ENCODE measurements at places on chromosomes 7 and 10. TPM values are rescaled to one million over a fixed set of nuclear protein-coding genes. Genes with fewer than 3 reads are reported as not detected.

- H3K4me3 ChIP-seq, result no peak overlapping the region
- DNase-seq, result no peak
- H3K27ac ChIP-seq, result no peak overlapping the region
Measured at GRCh38 chr10:85657476-85658113, 709.0 kb downstream of the GRID1 start.

- no peaks in the 10 kb centered on the region for H3K4me1 ChIP-seq
- H3K27me3 ChIP-seq, result no peaks in the 10 kb centered on the region
- H3K27ac ChIP-seq, result no peak overlapping the region
Measured at GRCh38 chr10:52343439-52343838, 29.4 kb downstream of the DKK1 start.

The TEX47 gene
- not detected for total RNA-seq

GRCh38 chr10:74234569-74234968 is 83.5 kb downstream of the ADK start:
- no peaks in the 10 kb centered on the region for H3K27me3 ChIP-seq
- DNase-seq, result no peak
- no peak overlapping the region for H3K27ac ChIP-seq

DNA sequence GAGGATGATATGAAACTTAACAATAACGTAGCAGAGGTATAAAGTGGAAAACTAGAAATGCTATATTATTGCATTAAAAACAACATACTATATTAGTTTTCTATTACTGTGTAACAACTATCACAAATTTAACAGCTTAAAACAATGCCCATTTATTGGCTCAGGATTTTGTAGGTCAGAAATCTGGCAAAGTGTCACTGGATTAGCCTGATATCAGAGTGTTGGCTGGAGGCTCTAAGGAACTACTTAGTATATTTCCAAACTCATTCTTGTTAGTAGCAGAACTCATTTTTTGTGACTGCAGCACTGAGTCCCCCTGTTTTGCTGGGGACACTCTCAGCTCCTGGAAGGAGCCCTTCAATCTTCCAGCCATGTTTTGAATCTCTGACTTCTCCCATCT is 306.8 kb downstream of the ETV1 start:
- no peaks in the 10 kb centered on the region for H3K4me1 ChIP-seq
- H3K27me3 ChIP-seq, result no peaks in the 10 kb centered on the region
- no peak overlapping the region for H3K27ac ChIP-seq

DNA sequence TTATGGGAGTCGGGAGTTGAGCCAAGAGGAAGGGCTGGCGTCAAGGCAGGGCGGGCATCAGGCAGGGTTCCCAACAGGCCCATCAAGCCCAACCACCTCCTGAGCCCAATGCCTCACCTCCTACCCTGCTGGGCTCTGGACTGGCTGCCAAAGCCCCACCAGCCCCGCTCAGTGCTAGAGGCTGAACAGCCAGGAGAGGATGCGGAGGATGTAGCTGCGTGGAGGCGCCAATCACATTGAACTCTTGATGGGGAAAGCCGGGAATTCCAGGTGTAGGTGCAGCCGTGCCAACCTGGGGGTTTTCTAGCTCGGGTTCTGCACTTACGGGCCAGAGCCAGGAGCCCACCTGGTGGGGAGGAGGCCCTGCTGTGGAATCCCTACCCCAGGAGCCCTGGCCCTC is 12.9 kb downstream of the ATP5MF start:
- no peak for DNase-seq
- H3K27me3 ChIP-seq, result no peaks in the 10 kb centered on the region
- no peak overlapping the region for H3K27ac ChIP-seq
- no peak overlapping the region for H3K4me3 ChIP-seq

- H3K4me3 ChIP-seq, result no peak overlapping the region
- H3K27ac ChIP-seq, result peak overlapping the region; percentile 37
- no peaks in the 10 kb centered on the region for H3K27me3 ChIP-seq
- H3K4me1 ChIP-seq, result peaks cover 18% of the 10 kb centered on the region
- DNase-seq, result peak; percentile 69
Measured at GRCh38 chr7:801940-802381, 30.3 kb upstream of the SUN1 start.

The PDZD7 gene
- total RNA-seq, result 0.66 TPM

The PKD2L1 gene
- not detected for total RNA-seq

GRCh38 chr10:71084061-71084817 is 128.1 kb upstream of the UNC5B start:
- no peaks in the 10 kb centered on the region for H3K36me3 ChIP-seq
- H3K27me3 ChIP-seq, result no peaks in the 10 kb centered on the region
- no peak overlapping the region for H3K27ac ChIP-seq
- DNase-seq, result no peak
- no peaks in the 10 kb centered on the region for H3K4me1 ChIP-seq

DNA sequence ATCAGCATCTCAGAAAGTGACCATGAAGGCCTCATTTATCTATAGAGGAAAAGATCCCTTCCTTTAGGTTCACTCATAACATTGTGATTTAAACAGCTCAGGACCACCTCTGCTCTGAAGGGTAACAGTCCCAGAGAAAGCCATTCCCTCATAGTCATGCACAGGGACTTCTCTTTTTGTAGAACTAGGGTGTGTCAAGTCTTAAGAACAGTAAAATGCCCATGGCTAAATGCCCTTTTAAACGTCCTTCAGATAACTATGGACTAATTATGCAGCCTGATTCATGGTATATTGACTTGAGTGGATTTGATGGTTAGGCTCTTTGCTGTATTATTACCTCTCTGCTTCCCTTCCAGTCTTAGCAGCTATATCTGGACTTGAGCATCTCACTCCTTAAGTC is 337.8 kb downstream of the SORCS1 start:
- no peaks in the 10 kb centered on the region for H3K4me1 ChIP-seq
- DNase-seq, result no peak
- H3K36me3 ChIP-seq, result no peaks in the 10 kb centered on the region
- no peaks in the 10 kb centered on the region for H3K27me3 ChIP-seq
